Lower lobe of right lung (tissue), 2 donors: ENCODE measurements at places on chromosomes 12 and 14. TPM values are rescaled to one million over a fixed set of nuclear protein-coding genes. Genes with fewer than 3 reads are reported as not detected.

GRCh38 chr14:56686416-56686815, 106.8 kb downstream of the TMEM260 start:
- no peaks in the 10 kb centered on the region for H3K36me3 ChIP-seq
- no peak overlapping the region for H3K27ac ChIP-seq
- no peaks in the 10 kb centered on the region for H3K27me3 ChIP-seq
- H3K4me3 ChIP-seq = no peak overlapping the region

- no peak for DNase-seq
- H3K27ac ChIP-seq = no peak overlapping the region
- no peaks in the 10 kb centered on the region for H3K36me3 ChIP-seq
- H3K4me3 ChIP-seq = no peak overlapping the region
- no peaks in the 10 kb centered on the region for H3K4me1 ChIP-seq
These were observed 193.0 kb downstream of the C12orf50 start for GRCh38 chr12:87836190-87836589.

- no peaks in the 10 kb centered on the region for H3K36me3 ChIP-seq
- peaks cover 63% of the 10 kb centered on the region for H3K4me1 ChIP-seq
- DNase-seq = no peak
- peak overlapping the region; percentile 85 for H3K4me3 ChIP-seq
- H3K27me3 ChIP-seq = peaks cover 24% of the 10 kb centered on the region
- H3K27ac ChIP-seq = peak overlapping the region; percentile 90
These were observed 1.3 kb downstream of the PLEKHG3 start for GRCh38 chr14:64705381-64706118.

DNA sequence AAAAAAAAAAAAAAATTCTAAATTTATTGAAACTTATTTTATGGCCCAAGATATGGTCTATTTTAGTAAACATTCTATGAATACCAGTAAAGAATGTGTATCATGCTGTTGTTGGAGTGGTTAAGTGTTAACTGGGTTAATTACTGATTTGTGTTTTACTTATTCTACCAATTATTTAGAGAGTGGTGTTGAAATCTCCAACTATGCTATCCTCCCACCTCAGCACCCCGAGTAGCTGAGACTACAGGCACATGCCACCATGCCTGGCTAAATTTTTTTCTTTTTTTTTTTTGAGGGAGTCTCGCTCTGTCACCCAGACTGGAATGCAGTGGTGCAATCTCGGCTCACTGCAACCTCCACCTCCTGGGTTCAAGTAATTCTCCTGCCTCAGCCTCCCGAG, 72.2 kb downstream of the R3HDM2 start:
- no peak overlapping the region for H3K4me3 ChIP-seq
- no peak for DNase-seq
- H3K27ac ChIP-seq = no peak overlapping the region
- H3K4me1 ChIP-seq = no peaks in the 10 kb centered on the region
- no peaks in the 10 kb centered on the region for H3K27me3 ChIP-seq
- peaks cover 5% of the 10 kb centered on the region for H3K36me3 ChIP-seq

DNA sequence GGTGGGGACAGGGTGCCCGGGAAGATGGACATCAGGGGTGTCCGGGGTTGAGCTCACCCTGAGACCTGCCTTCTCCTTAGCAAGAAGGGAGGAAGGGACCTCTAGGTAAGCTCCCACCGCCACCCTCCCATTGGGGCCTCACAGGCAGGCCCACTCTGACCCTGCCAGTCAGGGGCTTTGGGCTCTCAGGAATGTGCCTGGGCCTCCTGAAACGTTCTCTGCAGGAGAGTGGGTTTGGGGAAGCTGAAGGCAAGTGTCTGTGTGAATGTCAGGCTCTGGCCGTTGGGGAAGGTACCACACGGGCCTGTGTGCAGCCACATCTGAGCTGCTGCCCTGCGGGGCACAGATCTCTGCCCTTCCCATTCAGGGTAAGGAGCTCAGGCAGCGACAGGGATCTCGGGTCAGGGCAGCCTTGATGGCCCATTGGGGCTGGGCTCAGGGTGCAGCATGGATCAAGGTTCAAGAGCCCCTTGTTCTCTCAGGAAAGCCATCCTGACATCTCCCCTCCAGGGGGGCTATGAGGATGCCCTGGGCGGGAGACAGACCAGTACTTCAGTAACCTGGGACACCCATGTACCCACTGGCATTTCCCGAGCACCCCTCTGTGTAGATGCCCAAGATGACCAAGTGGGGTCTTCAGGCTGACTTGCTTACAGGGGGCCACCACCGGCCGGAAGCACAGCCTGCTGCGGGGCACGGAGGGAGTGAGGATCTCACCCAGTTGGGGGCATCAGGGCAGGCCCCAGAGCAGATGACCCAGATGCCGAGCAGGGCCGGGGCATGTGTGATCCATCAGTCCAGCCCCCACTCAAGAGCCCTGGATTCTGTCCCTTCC, 29.7 kb downstream of the FAM222A start:
- H3K27ac ChIP-seq = no peak overlapping the region
- H3K4me1 ChIP-seq = peaks cover 15% of the 10 kb centered on the region
- peaks cover 3% of the 10 kb centered on the region for H3K27me3 ChIP-seq
- peak; percentile 28 for DNase-seq

GRCh38 chr14:44369401-44370123, 137.5 kb downstream of the FSCB start:
- no peaks in the 10 kb centered on the region for H3K36me3 ChIP-seq
- DNase-seq = no peak
- H3K4me3 ChIP-seq = no peak overlapping the region
- no peak overlapping the region for H3K27ac ChIP-seq
- H3K4me1 ChIP-seq = no peaks in the 10 kb centered on the region
- H3K27me3 ChIP-seq = no peaks in the 10 kb centered on the region

DNA sequence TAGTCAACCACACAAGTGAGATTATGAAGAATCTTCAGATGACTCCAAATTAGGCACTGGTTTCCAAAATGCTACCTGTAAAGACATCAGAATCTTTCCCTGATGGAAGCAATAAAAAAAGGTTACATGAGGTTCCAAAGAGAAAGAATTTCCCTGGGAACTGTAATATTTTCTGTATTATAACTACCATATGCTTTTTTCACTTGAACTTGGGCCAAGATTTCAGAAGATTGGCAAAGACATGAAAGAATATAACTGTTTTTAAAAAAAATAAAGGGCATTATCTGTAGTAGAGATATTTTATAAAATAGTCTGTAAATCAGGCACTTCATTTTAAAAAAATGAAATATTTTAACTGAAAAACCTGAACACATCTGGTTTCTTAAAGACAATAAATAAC, 12.9 kb downstream of the HECTD1 start:
- H3K36me3 ChIP-seq = peaks cover 51% of the 10 kb centered on the region
- DNase-seq = no peak
- no peak overlapping the region for H3K27ac ChIP-seq
- H3K27me3 ChIP-seq = no peaks in the 10 kb centered on the region
- peaks cover 41% of the 10 kb centered on the region for H3K4me1 ChIP-seq

- H3K36me3 ChIP-seq = no peaks in the 10 kb centered on the region
- no peak overlapping the region for H3K4me3 ChIP-seq
- no peak for DNase-seq
These were observed 184.9 kb upstream of the MYL2 start for GRCh38 chr12:111105294-111105693.

- H3K4me3 ChIP-seq = no peak overlapping the region
- H3K27me3 ChIP-seq = no peaks in the 10 kb centered on the region
- H3K27ac ChIP-seq = no peak overlapping the region
- DNase-seq = no peak
- H3K4me1 ChIP-seq = no peaks in the 10 kb centered on the region
- H3K36me3 ChIP-seq = no peaks in the 10 kb centered on the region
These were observed 40.2 kb upstream of the NT5DC3 start for GRCh38 chr12:103881261-103881660.

- no peak overlapping the region for H3K27ac ChIP-seq
- no peak overlapping the region for H3K4me3 ChIP-seq
- DNase-seq = no peak
- H3K27me3 ChIP-seq = no peaks in the 10 kb centered on the region
These were observed 758.3 kb downstream of the C12orf50 start for GRCh38 chr12:87270919-87271318.

- no peaks in the 10 kb centered on the region for H3K27me3 ChIP-seq
- peaks cover 37% of the 10 kb centered on the region for H3K36me3 ChIP-seq
- H3K4me3 ChIP-seq = peak overlapping the region; percentile 88
- DNase-seq = no peak
- no peak overlapping the region for H3K27ac ChIP-seq
These were observed 1.4 kb downstream of the ZFYVE1 start for GRCh38 chr14:73025544-73025943.

DNA sequence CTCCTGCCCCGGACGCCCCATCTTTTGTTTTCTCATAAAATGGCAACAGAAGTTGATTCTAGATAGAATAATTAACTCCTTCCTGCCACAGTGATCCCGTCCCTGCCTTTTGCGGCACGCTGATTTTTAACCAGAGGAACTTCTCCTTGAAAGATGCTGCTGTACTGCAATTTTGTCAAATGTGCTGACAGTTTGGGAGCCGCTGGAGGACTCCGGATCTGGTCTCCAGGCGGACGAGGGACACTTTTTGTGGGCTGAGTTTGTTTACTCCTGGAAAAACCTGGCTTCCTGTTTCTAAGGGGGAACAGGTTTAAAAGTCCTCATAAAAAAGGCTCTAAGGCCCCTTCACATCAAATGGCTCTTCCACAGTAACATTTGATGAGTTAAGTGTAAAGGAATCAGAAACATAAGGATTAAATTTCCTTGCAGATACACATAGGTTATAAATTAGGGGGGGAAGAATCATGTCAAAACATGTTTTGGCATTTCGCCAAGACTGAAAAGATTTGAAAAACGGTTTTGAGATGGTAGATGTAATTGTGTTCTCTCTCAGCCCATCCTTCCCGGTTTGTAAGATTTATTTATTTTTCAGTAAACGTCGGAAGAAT, 15.5 kb downstream of the FZD10 start:
- H3K4me1 ChIP-seq = no peaks in the 10 kb centered on the region
- no peak for DNase-seq
- H3K36me3 ChIP-seq = no peaks in the 10 kb centered on the region
- H3K4me3 ChIP-seq = no peak overlapping the region

- no peak overlapping the region for H3K27ac ChIP-seq
- H3K27me3 ChIP-seq = peaks cover 2% of the 10 kb centered on the region
- H3K4me1 ChIP-seq = no peaks in the 10 kb centered on the region
- H3K4me3 ChIP-seq = no peak overlapping the region
- no peaks in the 10 kb centered on the region for H3K36me3 ChIP-seq
These were observed 378.8 kb downstream of the ALG10 start for GRCh38 chr12:34400986-34401658.

DNA sequence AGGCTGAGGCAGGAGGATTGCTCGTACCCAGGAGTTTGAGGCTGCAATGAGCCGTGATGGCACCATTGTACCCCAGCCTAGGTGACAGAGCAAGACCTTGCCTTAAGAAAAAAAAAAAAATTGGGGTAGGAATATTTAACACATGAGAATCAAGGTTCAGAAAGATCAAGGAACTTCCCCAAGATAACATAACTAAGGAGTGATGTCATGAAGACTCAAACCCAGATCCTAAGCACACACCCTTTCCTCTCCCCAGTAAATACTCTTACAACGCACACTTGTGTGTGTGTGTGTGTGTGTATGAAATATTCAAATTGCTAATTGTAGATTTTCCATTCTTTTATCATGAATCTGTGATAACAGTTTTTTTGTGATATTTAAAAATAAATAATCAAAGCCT, 90.6 kb upstream of the NUDT4 start:
- no peak overlapping the region for H3K4me3 ChIP-seq
- no peaks in the 10 kb centered on the region for H3K4me1 ChIP-seq
- H3K36me3 ChIP-seq = no peaks in the 10 kb centered on the region

DNA sequence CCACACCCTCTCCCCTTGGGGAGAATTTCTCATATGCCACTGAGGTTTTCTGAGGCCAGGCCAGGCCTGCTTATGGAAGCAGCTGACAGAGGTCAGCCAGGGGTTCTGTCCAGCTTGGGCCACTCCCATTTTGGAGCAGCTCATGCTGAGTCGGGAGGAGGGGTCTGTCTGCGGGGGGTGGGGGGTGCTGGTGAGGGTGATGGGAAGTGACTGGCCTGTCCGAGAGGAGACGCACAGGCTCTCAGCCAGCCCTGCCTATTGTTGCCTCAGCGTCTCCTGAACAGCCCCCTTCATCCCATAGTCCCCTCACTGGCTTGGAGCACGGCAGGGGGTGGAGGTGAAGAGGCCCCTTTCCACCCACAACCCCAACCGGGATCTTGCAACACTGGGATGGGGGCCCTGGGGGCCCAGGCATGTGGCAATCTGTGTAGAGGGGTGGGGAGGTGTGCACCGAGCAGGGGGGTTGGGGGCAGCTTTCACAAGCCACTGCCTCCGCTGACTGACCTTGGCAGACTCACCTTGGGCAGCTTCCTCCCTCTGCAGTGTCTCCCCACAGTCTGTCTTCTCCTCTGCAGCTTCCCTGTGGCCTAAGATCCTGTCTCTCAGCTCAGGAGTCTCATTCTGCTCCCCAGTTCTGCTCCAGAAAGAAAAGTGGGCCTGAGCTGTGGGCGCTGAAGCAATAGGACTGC, 5.5 kb downstream of the CEBPE start:
- no peak for DNase-seq
- no peak overlapping the region for H3K4me3 ChIP-seq
- H3K27ac ChIP-seq = no peak overlapping the region
- peaks cover 3% of the 10 kb centered on the region for H3K27me3 ChIP-seq
- peaks cover 31% of the 10 kb centered on the region for H3K4me1 ChIP-seq

GRCh38 chr12:63845726-63846125, 1.2 kb downstream of the SRGAP1 start:
- DNase-seq = no peak
- H3K4me3 ChIP-seq = peak overlapping the region; percentile 90
- H3K27me3 ChIP-seq = no peaks in the 10 kb centered on the region
- H3K36me3 ChIP-seq = no peaks in the 10 kb centered on the region
- peaks cover 12% of the 10 kb centered on the region for H3K4me1 ChIP-seq

GRCh38 chr14:96053600-96054381, 14.6 kb downstream of the C14orf132 start:
- DNase-seq = no peak
- H3K36me3 ChIP-seq = peaks cover 15% of the 10 kb centered on the region
- H3K4me3 ChIP-seq = no peak overlapping the region
- peaks cover 8% of the 10 kb centered on the region for H3K4me1 ChIP-seq
- H3K27ac ChIP-seq = no peak overlapping the region

GRCh38 chr14:77116172-77116817, 18.2 kb downstream of the CIPC start:
- peaks cover 75% of the 10 kb centered on the region for H3K36me3 ChIP-seq
- DNase-seq = no peak
- peaks cover 14% of the 10 kb centered on the region for H3K4me1 ChIP-seq
- H3K4me3 ChIP-seq = no peak overlapping the region
- H3K27ac ChIP-seq = no peak overlapping the region
- no peaks in the 10 kb centered on the region for H3K27me3 ChIP-seq

Gene DACT1
- 3.7 TPM for total RNA-seq

Gene FAM186B
- 0.65 TPM for total RNA-seq

Gene BRMS1L
- 5.5 TPM for total RNA-seq

Gene ZNF891
- total RNA-seq = 2.6 TPM

Gene APPL2
- 34.0 TPM for total RNA-seq

Gene LIN52
- 7.9 TPM for total RNA-seq

Gene SLCO1A2
- total RNA-seq = 3.5 TPM

Gene SLC2A3
- 133 TPM for total RNA-seq

Gene PDE3A
- 5.5 TPM for total RNA-seq

Gene RAB15
- total RNA-seq = 13.8 TPM

Gene NOVA1
- 3.4 TPM for total RNA-seq
